Chondrocyte (in vitro differentiated cells): ENCODE measurements at places on chromosomes 2 and 18. TPM values are rescaled to one million over a fixed set of nuclear protein-coding genes. Genes with fewer than 3 reads are reported as not detected.

GRCh38 chr18:48923746-48924629 lies 26.8 kb downstream of the SMAD7 start:
- H3K27ac ChIP-seq, result peak overlapping the region; percentile 96
- peaks cover 34% of the 10 kb centered on the region for H3K36me3 ChIP-seq
- peaks cover 98% of the 10 kb centered on the region for H3K4me1 ChIP-seq
- DNase-seq, result peak; percentile 81
- H3K27me3 ChIP-seq, result no peaks in the 10 kb centered on the region

GRCh38 chr2:155839991-155840390 lies 492.5 kb downstream of the NR4A2 start:
- H3K4me1 ChIP-seq, result peaks cover 17% of the 10 kb centered on the region
- no peak overlapping the region for H3K27ac ChIP-seq
- H3K36me3 ChIP-seq, result no peaks in the 10 kb centered on the region
- H3K27me3 ChIP-seq, result no peaks in the 10 kb centered on the region

DNA sequence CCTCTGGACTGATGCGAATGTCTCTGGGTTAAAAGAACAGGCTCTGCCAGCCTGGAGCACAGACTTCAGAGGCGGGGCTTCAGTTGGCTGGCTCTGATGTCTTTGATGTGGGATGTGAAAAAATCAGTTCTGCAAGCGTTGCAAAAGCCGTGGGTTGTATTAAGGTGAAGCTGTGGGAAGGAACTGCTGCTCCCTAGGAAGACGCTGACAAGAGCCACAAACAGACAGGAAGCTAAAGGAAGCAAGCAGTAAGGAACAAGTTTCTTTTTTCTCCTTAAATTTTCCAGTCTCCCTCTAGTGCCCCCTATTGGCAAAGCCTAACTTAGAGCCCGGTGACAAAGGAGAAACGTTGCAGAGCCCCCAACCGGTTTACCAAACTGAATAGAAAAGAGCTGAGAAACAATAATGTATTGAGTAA lies 239.0 kb downstream of the CCDC178 start:
- no peaks in the 10 kb centered on the region for H3K27me3 ChIP-seq
- no peak for DNase-seq
- H3K4me3 ChIP-seq, result peak overlapping the region; percentile 59
- H3K36me3 ChIP-seq, result no peaks in the 10 kb centered on the region
- H3K4me1 ChIP-seq, result peaks cover 8% of the 10 kb centered on the region

GRCh38 chr2:78353168-78353567 lies 672.3 kb upstream of the REG3G start:
- no peak for DNase-seq
- no peaks in the 10 kb centered on the region for H3K4me1 ChIP-seq
- H3K27me3 ChIP-seq, result peaks cover 6% of the 10 kb centered on the region
- H3K4me3 ChIP-seq, result no peak overlapping the region
- H3K36me3 ChIP-seq, result no peaks in the 10 kb centered on the region

- no peak for DNase-seq
- H3K27ac ChIP-seq, result peak overlapping the region; percentile 82
- no peaks in the 10 kb centered on the region for H3K27me3 ChIP-seq
- peak overlapping the region; percentile 36 for H3K4me3 ChIP-seq
Observed at GRCh38 chr2:180033993-180034894, 27.1 kb upstream of the CWC22 start.

- peaks cover 14% of the 10 kb centered on the region for H3K4me1 ChIP-seq
- no peak overlapping the region for H3K4me3 ChIP-seq
- no peak for DNase-seq
- no peak overlapping the region for H3K27ac ChIP-seq
Observed at GRCh38 chr2:3730646-3731045, 27.3 kb downstream of the DCDC2C start.

DNA sequence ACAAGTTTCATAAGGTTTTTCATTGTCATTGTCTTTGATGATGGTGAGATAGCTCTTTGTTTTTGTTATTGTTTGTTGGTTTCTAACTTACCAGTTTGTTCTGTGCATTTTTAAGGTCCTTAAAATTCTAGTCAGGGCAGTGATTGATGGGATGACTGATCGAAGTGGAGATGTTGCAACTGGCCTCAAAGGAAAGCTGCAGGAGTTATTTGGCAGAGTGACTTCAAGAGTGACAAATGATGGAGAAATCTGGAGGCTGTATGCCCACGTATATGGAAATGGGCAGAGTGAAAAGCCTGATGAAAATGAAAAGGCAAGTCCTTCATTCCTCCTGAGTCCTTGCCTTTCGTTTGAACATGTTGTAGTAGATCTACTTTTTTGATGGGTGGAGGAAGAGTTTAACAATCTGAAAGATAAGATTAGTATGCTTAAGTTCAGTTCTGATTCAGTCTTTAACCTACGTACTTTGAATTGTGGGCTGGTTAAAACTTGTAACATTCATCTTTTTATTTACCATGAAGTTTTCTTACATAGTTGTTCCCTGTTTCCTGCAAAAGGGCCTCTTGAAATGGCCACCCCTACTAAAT lies 135.8 kb upstream of the LTBP1 start:
- H3K36me3 ChIP-seq, result peaks cover 5% of the 10 kb centered on the region
- no peaks in the 10 kb centered on the region for H3K27me3 ChIP-seq
- no peak overlapping the region for H3K4me3 ChIP-seq
- H3K4me1 ChIP-seq, result peaks cover 18% of the 10 kb centered on the region
- no peak overlapping the region for H3K27ac ChIP-seq

- no peaks in the 10 kb centered on the region for H3K4me1 ChIP-seq
- no peak overlapping the region for H3K4me3 ChIP-seq
- H3K36me3 ChIP-seq, result no peaks in the 10 kb centered on the region
- no peak overlapping the region for H3K27ac ChIP-seq
- H3K27me3 ChIP-seq, result peaks cover 9% of the 10 kb centered on the region
- DNase-seq, result no peak
Observed at GRCh38 chr18:42883169-42883568, 232.3 kb downstream of the RIT2 start.

GRCh38 chr2:37167636-37168180 lies 10.9 kb upstream of the EIF2AK2 start:
- DNase-seq, result no peak
- peaks cover 4% of the 10 kb centered on the region for H3K36me3 ChIP-seq
- peaks cover 12% of the 10 kb centered on the region for H3K4me1 ChIP-seq
- peak overlapping the region; percentile 66 for H3K27ac ChIP-seq
- H3K4me3 ChIP-seq, result no peak overlapping the region
- no peaks in the 10 kb centered on the region for H3K27me3 ChIP-seq

GRCh38 chr2:26609839-26610277 lies 31.3 kb downstream of the CIB4 start:
- H3K36me3 ChIP-seq, result no peaks in the 10 kb centered on the region
- H3K4me3 ChIP-seq, result no peak overlapping the region
- no peak overlapping the region for H3K27ac ChIP-seq
- no peak for DNase-seq
- H3K4me1 ChIP-seq, result peaks cover 28% of the 10 kb centered on the region

- peaks cover 97% of the 10 kb centered on the region for H3K4me1 ChIP-seq
- DNase-seq, result no peak
- no peaks in the 10 kb centered on the region for H3K27me3 ChIP-seq
- H3K4me3 ChIP-seq, result no peak overlapping the region
- peak overlapping the region; percentile 42 for H3K27ac ChIP-seq
- H3K36me3 ChIP-seq, result peaks cover 2% of the 10 kb centered on the region
Observed at GRCh38 chr2:36411962-36412444, 56.4 kb downstream of the CRIM1 start.

GRCh38 chr2:64612575-64613195 lies 41.0 kb downstream of the SERTAD2 start:
- H3K27ac ChIP-seq, result no peak overlapping the region
- peaks cover 18% of the 10 kb centered on the region for H3K4me1 ChIP-seq
- DNase-seq, result no peak
- H3K4me3 ChIP-seq, result no peak overlapping the region

DNA sequence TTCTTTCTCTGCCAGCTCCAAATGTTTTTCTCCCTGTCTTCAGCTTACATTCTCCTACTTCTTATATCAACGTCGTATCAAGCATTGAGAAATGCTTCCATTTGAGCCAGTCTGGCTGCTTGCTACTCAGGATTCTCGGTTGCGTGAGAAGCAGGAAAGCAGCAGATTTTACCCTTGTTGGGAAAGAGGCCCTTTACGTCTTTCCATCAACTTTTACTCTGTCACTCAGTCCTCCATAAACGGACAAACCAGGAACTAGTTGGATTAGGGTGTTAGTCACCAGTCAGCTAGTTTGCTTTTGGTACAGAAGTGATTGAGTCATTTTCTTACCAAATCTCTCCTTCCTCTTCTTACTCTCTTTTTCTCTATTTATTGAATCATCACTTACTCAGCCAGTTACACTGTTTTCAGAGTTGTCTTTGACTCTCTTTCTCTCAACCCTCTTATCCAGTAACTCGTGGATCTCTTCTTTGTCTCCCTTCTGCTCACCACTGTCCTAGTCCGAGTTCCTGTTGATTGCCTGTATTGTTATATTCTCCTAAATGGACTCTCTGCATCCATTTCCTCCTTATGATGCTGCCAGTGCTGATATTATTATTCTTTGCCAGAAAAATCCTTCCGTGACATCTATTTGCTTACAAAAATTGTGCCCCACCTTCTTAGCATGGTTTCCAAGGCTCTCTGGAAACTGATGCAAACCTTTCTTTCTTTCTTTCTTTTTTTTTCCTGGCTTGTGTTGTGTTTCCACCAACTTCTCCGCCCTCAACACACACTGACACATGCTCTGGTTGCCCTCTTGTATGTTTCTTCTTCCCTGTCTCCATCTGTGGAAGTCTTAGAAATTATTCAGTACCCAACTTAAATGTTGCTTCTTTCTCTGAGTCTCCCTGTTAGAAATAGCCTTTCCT lies 61.5 kb downstream of the VRK2 start:
- H3K27me3 ChIP-seq, result no peaks in the 10 kb centered on the region
- H3K4me1 ChIP-seq, result peaks cover 26% of the 10 kb centered on the region
- peak overlapping the region; percentile 81 for H3K27ac ChIP-seq
- DNase-seq, result no peak
- no peak overlapping the region for H3K4me3 ChIP-seq
- peaks cover 3% of the 10 kb centered on the region for H3K36me3 ChIP-seq

The NDUFB3 gene
- 59.2 to 94.1 TPM (median 66.2 TPM) in 3 replicates for total RNA-seq

The ACAA2 gene
- 55.5 to 70.1 TPM (median 60.3 TPM) in 3 replicates for total RNA-seq

The LHCGR gene
- not detected in 3 replicates for total RNA-seq
